Suppressor macrophage treated with lipopolysaccharide for 1 hour (primary cell): ENCODE measurements at places on chromosomes 1 and 21.

DNA sequence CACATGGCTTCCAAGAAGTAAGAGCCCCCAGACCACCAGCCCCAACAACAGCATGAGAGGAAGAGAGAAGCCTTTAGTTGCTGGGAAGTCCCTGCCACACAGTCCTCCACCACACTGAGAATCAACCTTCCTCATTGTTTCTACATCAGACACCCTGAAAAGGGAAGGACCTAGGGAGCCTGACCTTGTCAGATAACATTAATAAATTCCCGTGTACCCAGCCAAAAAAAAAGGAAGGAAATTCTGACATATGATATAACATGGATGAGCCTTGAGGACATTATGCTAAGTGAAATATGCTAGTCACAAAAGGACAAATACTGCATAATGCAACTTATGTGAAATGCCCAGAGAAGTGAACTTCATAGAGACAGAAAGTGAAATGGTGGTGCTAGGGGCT, 65.6 kb upstream of the ARHGAP29 start:
- peak; percentile 70 for DNase-seq

- DNase-seq, result no peak
These were observed 1.6 kb upstream of the SLC19A1 start for GRCh38 chr21:45543710-45544448.

DNA sequence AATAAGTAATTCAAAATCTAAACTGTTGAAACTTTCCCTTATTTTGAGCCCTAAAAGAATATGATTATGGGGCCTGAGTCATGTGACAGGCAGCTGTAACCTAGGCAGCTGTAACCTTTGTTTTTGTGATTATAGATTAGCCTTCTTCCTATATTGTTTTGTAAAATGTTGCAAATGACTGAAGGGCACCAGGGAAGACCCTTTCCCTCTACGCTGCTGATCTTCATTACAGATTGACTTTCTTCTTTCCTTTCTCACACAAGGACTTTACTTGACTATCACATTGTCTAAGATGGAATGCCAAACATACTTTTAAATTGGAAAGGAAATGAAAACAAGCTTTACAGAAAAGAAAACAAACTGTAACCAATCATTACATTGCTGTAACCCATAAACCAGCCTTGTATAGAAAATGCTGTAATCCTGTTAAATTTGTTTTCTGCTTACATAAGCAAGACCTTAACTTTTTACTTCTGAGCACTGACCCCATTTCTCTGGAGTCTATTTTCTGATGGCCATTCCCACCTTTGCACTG, 242.2 kb downstream of the RGS7 start:
- no peak for DNase-seq

- peak; percentile 1 for DNase-seq
These were observed 481.7 kb upstream of the NR5A2 start for GRCh38 chr1:199545780-199546179.

DNA sequence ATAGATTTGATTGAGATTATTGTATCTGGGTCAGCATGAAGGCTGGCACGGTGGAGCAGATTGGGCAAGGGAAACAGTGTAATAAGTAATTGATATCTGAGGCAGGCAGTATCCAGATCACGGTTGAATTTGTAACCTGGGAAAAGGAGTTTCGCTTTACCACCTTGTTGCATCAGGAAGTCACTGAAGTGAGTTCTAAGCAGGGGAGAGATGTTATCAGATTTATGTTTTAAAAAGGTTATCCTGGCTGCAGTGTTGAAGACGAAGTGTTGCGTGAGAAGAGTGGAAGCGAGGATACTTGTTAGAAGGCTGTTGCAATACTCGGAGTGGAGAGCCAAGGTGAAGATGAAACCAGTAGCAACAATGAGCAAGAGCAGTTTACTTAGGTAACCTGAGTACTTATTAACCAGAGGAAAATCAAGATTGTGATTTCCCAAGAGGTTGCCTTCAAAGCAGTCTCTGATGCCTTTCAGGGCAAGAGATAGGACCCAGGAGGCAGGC, 77.8 kb downstream of the LHX9 start:
- no peak for DNase-seq

DNA sequence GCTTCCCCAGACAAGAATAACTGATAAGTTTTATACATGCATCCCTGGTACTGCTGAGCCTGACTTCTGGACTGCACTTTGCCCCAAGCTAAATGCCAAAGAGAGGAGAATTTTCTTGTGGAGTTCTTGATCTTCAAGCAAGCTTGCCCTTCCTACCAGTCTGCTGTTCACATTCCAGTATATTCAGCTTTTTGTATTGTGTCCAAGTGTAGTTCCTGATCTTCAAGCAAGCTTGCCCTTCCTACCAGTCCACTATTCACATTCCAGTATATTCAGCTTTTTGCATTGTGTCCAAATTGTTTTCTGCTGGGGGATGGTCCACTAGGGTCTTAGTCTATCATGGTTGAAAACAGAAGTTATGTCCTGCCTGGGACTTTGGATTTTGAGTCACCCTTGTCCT, 894 bp upstream of the TSEN15 start:
- no peak for DNase-seq

GRCh38 chr1:20366463-20367115, 75.9 kb downstream of the VWA5B1 start:
- DNase-seq, result no peak

DNA sequence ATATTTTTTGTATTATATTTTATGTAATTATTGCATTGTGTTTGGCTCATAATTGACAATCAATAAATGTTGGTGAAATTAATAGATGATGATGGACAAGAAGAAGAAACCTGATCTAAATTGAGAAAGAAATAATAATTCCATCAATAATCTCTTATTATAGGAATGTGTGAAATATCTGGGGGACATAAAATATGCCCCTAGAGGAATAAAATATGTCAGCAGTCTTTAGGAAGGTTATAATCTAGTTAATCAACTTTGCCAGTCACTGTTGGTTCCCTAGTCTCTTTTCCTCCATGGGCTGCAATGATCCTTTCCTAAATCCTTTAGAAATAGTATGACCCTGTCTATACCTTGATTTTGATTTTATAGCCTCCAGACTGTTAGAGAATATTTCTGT, 549.7 kb upstream of the ADGRL4 start:
- no peak for DNase-seq

DNA sequence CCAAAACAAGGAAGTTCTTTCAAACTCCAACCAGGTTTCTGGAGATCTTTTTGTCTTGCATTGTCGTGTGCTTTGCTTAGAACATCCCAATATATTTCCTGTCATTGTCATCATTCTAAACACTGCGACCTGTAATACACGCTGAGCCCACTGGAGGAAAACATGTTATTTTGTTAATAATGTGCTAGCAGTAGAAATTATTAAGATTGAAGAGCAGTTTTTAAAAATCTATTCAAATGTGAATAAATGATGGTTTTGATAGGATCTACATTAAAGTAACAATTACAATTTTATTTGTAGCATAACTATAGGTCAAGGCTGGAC, 268.5 kb downstream of the PTPRC start:
- DNase-seq, result no peak

DNA sequence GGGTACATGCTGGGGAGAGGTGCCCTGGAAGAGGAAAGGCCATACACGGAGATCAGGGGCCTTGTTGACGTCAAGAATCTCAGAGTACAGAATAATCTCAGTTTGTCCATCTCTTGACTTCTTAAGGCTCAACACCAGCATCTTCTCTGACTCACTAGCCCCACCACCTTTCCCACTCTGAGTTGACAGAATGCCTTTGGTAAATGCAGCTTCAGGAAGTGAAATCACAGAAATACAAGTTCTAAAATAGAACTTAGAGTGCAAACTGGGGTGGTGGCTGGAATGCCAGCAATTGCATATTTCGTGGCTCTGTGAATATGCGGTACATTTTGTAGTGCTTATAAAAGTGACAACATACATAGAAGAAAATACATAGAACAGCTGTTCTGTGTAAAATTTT, 1.6 kb downstream of the COG2 start:
- no peak for DNase-seq

DNA sequence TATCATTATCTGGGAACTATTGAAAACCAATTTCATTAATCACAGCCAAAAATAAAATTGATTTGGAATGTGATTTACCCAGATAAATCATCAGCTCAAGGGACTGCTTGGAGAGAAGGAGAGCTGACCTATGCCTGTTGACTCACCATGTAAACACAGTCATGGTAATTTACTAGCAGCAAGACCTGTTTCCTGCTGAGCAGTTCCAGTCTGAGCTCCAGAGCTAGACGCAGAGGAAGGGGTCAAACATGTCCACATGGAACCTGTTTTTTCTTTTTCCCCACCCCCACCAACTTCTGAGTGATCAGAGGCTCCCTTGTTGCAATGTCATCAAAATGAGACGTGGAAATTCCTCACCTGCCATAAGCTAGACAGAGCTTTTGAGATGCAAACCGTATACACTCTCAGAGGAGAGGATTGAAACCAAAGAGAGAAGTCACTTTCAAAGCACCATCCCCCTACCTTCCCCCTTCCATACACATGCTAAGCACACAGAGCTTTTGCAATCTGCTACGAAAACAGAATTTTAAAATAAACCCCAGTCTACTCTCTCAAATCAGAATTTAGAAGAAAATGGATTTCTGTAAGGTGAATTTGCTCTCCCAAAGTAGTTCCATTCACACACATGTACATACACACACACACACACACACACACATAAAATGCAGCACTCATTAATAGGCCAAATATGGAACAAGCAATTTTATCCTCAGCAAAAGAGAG, 55.9 kb upstream of the PTGFRN start:
- peak; percentile 74 for DNase-seq

GRCh38 chr1:17273096-17273495, 24.2 kb downstream of the PADI3 start:
- no peak for DNase-seq

DNA sequence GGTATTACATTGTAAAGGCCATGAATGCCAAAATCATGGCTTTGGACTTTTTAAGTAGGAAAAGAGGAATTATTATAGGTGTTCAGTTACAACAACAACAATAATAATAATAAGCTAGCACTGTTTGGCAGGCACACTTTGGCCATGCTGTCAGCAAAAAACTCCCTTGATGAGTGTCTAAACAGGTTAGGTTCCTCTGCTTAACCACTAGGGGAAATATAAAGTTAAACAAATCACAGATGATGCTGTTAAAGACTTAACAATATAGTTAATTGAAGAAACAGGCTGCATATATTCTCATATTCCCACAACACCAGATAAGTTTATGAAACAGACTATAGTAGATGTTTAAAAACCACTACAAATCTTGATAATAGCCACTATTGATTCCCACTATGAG, 46.4 kb downstream of the RGS21 start:
- DNase-seq, result no peak

DNA sequence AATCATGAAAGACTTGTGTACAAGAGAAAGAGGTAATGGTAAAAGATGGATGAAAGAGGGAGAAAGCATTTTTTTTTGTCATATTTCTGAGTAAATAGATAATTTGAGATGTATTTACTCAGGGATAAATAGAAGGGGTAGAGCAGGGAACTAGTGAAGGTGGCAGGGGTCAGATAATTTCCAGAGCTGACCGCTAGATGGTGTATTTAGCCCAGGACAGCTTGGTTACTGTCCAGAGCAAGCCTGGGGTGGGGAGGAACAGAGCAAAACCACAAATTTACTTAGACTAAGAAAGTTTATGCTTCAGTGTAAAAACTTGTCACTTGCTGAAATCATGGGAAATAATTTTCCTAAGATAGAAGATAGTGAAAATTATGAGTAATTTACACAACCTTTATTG, 91.5 kb downstream of the XCL2 start:
- DNase-seq, result no peak

GRCh38 chr1:184930645-184931044, 43.7 kb downstream of the NIBAN1 start:
- no peak for DNase-seq

GRCh38 chr21:14523234-14523633, 22.9 kb downstream of the SAMSN1 start:
- peak; percentile 92 for DNase-seq

DNA sequence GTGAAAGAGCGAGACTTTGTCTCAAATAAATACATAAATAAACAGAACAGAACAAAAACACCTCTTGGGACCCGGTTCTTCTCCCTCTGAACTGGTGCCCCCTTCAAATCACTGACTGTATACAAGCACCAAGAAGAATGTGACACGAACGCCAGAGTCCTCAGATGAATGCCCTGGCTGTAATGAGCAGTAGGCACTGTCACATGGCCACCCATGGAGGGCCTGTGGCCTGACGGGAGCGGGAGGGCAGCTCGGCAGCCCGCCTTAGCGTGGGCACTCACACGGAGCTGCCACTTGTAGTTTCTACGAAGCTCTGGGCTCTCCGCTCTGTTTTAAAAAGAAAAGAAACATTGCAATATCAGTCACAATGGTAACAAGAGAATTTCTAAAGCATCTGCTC, 146.0 kb downstream of the PEX14 start:
- no peak for DNase-seq

DNA sequence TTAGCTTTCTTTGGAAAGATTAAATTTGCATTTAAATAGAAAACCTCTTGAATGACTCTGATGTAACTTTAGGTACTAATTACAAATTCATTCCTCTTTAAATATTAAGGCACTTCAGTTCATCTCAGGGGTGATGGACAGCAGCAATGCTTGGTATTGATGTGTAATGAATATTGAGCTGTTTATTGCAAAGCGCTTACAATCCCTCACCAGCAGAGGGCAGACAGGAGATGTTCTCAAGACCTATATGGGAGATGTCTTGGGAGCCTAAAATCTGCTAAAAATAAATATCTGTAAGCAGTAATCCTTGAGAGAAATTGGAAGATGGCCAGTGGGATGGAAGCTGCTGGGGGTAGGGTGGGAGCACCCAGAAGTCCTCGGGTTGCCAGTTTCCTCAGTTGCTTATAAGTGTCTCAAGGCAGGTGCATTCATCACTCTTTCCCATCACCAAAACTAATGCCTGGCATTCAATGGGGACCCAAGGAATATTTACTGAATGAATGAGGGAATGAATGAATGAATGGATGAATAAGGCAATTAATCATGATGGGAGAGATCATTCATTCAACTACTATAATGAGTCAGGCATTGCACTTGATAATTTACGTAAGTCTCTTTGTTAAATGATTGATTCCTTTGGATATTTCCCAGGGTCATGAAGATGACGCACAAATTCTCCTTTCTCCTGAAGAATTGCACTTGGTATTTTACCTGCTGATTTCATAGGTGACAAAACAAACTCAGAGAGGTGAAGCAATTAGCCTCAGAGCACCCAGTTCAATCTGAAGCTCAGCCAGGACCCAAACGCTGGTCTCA, 2.3 kb downstream of the KLHDC8A start:
- peak; percentile 86 for DNase-seq

DNA sequence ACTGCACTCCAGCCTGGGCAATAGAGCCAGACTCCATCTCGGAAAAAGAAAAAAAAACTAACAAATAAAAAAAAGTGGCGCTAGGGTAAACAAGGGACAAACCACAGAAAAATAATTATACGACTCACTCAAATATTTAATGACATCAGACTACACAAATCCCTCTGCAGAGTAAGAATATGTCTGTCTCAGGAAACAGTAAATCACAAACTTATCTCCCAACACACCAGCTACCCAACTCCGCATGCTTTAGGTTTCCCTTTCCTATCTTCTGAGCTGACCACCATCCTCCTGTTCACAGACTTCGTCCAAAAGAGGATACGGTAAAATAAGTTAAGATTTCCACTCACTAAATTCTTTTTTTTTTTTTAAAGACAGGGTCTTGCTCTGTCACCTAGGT, 16.2 kb downstream of the WDR47 start:
- no peak for DNase-seq

GRCh38 chr1:244318512-244318911, 133.2 kb downstream of the ADSS2 start:
- no peak for DNase-seq
